Skin of body (tissue), 3 donors: ENCODE measurements at places on chromosomes 2 and 18.

DNA sequence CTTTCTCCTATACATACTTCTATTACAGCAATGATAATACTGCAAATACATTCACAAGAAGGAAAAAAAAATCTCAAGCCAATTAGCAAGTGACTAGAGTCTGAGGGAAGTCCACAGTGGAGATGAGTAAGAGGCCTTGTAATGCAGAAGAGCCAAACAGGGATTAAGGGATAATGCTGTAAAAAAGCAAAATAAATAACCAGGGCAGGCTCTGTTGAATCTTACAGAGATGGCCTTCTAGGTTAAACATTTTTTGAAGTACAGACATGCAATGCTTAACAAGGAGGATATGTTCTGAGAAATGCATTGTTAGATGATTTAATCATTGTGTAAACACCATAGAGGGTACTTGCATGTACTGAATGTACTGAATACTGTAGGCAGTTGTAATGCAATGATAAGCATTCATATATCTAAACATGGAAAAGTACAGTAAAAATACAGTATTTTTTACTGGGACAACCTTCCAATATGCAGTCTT lies 122.1 kb upstream of the RMDN2 start:
- no peak for DNase-seq

GRCh38 chr2:126863336-126864015 lies 35.2 kb upstream of the TEX51 start:
- DNase-seq, result no peak

GRCh38 chr2:47580855-47581600 lies 178.1 kb downstream of the MSH2 start:
- DNase-seq, result no peak

GRCh38 chr2:69185807-69186206 lies 172.8 kb downstream of the ANTXR1 start:
- DNase-seq, result no peak

DNA sequence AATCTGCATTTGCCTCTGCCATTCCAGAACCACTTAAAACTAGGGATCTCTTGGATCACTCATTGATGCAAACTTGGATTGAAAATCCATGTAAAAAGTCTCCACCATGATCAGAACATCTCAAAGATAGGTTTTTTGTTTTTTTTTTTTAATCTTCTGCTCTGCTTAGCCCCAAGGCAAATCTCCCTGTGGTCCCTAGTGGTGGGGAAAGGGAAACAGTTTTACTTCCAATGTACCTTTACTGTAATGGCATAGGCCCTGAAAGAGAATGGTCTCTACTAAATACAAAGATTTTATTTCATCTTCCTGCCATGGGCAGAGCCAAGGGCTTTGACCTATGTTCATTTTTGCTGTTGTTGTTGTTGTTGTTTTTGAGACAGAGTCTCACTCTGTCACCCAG lies 78.4 kb downstream of the KANSL1L start:
- DNase-seq, result no peak
